Hematopoietic multipotent progenitor cell treated with erythropoietin and hydrocortisone succinate and interleukin-3 and kit ligand, for 8 days (in vitro differentiated cells): ENCODE measurements at places on chromosomes 3 and 15.

- no peak for DNase-seq
These were observed 125.2 kb upstream of the RAP2B start for GRCh38 chr3:153036846-153037245.

DNA sequence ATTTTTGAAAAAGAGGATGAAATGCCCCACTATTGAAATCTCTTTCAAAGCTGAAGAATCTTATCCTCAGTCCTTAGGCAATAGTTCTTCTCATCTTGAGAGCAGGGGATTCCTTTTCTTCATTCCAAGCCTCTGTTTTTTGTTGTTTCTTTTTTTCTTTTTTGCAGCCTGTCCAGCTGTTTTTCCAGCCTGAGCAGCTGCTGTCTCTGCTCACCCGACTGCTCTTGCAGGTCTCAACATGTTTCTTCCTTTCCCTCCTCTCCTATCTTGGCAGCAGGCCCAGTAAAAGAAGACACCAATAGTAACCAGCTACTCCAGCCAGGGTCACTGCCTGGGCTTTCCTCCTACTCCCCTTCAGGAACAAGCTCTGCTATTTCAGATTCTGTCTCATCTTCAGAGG is 23.8 kb downstream of the MEX3B start:
- DNase-seq: peak; percentile 78

- DNase-seq: no peak
These were observed 12.7 kb downstream of the HMCES start for GRCh38 chr3:129291236-129291886.

- no peak for DNase-seq
These were observed 49.7 kb upstream of the DPH6 start for GRCh38 chr15:35595656-35596055.

GRCh38 chr15:90064911-90065681 is 37.2 kb downstream of the IDH2 start:
- DNase-seq: no peak

DNA sequence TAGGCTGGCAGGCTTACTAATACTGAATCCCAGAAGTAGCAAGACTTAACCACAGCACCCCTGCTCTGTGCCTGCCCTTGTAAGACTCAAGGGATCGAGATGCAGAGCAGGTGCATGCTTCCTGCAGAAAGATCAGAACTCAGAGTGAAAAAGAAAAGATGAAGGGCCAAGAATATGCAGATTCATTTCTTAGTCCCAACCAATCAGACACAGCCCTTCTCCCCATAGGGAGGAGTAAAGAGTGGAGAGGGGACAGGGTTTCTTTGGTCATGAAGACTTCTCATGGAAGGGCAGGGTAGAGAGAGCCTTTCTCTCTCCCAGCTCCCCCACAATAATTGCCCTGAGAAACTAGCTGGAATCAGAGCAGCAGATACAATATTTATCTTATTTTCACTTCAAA is 105.6 kb upstream of the MB21D2 start:
- DNase-seq: no peak

DNA sequence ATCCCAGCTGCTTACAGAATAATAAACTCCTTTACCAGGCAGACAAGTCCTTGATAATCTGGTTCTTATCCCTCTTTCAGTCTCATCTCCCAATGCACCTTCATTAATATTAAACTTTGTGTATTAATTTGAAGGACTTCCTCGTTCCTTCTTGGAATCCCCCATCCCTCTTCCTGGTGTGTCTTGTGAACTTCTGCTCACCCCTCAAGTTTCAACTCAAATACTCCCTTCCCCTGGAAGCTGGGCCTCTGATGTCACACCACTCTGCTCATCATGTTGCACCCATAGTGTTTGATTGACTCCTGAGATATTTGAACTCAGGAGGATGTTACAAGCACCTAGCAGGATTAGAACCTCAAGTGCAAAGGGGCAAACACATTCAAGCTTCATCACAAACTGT is 3.3 kb upstream of the STT3B start:
- DNase-seq: no peak

GRCh38 chr3:65995515-65995914 is 43.2 kb downstream of the MAGI1 start:
- DNase-seq: no peak

GRCh38 chr15:55279746-55280351 is 9.8 kb downstream of the RAB27A start:
- DNase-seq: peak; percentile 78

- DNase-seq: no peak
These were observed 34.3 kb downstream of the ADAMTSL3 start for GRCh38 chr15:83688201-83688600.

DNA sequence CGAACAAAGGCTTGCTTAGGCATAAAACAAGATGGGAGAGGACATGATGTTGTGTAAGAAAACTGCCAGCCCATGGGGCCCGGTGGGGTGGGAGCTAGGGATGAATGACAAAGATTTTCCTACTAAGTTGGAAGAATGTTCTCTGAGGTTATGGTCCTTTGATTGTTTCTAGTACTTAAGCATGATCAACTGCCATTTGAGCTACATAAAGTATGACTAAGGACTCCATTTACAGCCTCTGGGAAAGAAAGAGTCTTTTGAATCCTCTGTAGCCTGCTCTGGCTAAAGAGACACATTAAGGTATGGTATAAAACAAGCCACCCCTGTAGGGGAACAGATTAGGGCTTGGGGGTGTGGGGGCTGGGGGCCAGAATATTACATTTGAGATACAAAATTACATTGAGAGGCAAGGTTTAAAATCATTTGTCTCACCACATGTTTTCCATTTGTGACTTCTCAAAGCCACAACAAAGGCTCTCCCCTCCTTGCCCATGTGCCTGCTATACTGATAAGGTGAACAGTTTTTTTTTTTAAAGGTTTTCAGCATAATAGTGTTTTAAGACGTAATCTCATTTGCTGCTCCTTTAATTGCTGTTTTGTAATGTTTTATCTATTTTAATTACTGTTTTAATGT is 323.4 kb downstream of the CHST2 start:
- DNase-seq: peak; percentile 84

- DNase-seq: no peak
These were observed 52.8 kb upstream of the DGKG start for GRCh38 chr3:186414735-186415419.

DNA sequence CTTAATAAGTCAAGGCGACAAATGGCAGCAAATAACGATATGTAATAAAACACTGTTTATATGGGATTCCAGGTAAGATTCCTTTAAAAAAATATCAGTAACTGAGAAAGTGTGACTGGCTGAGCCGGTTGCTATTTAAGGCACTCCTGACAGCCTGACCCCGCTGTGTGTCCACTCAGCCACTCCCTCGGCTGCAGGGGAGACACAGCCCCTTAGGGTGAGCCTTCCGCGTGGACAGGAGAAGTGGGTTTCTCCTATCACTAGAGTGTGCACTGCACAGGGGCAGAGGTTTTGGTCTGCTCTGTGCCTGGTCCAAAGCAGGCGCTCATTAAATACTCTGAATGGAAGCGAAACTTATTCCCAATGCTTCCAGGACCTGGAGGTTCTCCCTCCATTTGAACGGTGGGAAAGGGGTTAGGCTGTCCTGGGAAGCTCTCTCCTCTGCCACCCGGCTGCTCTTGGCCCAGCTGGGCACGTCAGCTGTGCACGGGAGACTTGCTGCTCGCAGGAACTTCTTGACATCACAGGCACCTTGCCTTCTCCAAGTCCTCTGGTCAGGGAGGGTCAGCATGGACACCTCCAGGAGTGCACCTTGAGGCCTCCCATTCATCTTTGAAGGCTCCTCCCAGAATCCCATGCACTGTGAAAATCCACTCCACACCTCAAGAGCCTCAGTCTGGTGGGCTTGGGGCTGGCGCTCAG is 43.3 kb upstream of the SLCO2A1 start:
- DNase-seq: no peak

DNA sequence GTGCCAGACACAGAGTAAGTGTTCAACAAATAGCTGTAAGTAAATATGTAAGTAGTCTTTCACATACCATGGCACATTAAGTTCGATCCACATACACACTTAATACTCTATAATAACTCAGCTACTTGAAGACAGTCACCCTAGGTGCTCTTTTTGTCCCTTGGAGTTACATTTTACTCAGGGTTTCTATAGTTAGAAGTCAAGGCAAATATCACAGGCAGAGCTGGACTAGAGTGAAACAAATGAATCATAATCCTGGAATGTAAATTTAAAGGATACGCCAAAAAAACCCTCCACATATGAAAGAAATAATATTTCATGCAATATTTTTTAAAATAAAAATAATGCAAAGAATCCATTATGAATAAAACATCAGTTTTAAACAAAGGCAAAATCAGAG is 461.8 kb downstream of the MAGI1 start:
- no peak for DNase-seq

DNA sequence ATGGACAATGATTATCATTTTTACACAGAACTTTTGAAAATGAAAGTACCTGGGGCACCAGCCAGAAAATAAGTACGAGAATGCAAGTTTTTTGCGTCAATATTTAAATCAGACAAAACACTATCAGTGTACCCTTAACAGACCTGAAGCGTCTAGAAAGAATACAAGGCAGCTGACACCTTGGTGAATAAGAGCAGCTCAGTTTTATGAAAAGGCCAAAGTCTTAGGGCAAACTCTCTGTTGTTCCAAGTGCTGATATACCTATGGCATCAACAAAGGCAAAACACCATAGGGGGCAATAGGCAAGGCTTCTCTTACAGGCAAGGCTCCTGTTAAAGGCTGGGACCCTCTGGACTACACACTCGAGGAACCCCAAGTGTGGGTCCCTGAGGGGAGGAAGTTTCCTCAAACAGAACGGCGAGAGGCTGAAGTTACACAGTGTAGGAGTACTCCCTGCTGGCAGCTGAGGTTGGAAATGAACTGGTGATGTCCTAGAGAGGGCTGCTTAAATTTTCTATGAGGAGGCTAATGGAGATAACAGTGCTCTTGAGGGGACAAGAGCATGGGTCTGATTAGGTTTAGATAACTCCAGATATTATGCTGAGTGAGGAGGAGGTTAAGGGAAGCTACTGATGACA is 291.0 kb downstream of the TIGIT start:
- no peak for DNase-seq

DNA sequence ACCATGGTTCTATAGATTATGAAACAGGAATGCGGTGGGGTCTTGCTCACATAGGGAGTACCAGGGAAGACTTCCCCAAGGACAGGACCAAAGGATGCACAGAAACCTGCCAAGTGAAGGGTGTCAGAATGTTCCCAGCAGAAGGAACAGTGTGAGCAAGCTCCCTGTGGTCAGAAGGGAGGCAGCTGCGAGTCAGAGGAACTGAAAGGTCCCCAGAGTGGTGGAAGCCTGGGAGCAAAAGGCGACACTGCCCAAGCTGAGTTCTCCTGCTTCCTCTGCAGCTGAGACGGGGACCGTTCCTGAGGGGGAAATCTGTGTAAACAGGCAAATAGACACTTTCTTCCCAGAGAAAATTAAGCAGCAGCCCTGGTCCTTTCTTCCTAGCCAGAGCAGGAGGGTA is 14.2 kb upstream of the SLC6A6 start:
- DNase-seq: no peak

DNA sequence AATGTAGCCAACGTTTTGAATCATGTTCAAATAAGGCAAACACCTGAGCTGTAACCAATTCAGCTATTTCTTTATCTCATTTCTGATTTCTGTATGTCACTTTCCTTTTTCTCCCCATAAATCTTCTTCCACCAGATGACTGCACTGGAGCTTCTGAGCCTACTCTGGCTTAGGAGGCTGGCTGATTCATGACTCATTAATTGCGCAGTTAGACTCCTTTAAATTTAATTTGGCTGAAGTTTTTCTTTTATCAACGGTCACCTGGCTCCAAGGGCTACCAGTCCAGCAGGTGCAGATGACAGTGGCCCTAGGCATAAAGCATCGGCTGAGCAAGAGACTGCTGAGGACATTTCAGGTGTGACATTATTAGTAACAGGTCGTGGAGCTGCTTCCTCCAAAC is 39.6 kb upstream of the ITGA11 start:
- no peak for DNase-seq

GRCh38 chr3:145673838-145674237 is 487.1 kb downstream of the PLOD2 start:
- no peak for DNase-seq

DNA sequence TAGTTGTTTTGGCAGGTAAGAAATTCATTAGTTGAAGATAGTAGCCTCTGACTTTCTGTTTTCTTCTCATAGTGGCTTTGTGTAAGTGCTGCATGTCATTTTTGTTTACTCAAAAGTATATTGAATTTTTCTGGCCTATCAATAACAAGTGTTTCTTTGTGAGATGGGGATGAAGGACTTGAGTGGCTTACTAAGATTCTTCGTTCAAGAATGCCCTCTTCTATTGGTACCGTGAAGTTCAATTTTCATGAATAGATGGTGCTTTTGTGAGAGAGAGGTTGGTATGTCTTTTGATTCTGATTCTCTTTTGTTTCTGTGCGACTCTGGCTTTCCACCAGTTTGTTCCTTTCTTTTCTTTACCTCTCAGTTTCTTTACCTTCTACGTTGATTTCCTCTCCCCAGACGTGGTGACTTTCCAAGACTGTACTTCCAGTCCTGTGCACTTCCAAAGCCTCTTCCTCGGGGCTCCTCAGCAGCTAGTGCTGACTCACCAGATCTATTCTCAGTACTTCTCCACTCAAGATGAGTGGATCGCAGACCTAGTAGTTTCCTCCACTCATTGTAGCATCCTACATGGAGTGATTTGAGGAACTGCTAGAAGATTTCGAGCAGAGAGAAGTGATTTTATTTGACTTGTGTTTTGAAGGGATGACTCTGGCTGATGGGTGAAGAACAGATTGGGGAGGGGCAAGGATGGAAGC is 82.0 kb upstream of the EPHB3 start:
- DNase-seq: no peak

DNA sequence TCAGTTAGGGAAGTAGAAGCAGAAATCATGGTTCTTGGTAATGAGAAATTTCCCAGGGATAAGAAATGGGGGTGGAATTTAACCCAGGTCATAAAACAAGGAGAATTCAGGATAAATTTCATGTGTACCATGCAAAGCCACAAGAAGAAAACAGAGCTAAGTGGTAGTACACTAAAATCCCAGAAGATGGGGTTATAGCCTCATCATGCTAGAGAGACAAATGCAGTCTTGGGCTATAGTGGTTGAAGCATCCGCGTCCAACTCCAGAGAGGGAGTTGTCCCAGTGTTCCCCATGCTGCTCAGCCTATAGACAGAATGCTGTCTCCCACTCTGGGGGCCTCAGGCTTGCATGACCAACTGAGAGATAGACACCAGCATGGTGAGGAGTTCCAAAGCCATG is 36.2 kb upstream of the CLRN1 start:
- DNase-seq: peak; percentile 19

- DNase-seq: no peak
These were observed 36.6 kb upstream of the ZPLD1 start for GRCh38 chr3:102398176-102398575.

DNA sequence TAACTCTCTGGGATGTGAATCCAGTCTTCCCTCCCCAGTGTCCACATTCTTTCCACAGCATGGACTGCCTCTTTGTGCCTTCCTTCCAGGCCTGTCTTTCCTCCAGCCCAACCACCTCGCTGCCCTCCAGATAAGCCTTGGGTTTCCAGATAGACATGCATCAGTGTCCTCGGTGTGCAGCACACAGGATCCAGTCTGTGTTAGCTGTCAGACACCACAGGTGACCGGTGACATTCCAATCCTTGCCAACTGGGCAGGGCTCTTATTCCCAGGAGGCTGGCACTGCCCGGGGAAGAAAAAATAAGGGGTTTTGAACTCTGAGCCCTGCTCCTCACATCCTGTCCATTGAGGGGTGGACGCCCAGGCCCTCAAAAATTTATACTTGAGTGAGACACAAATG is 6.0 kb upstream of the SLC6A1 start:
- no peak for DNase-seq

GRCh38 chr3:60445446-60445845 is 805.8 kb downstream of the FHIT start:
- no peak for DNase-seq
